CD8-positive, alpha-beta memory T cell (primary cell): ENCODE measurements at places on chromosomes 7 and 10.

- DNase-seq: no peak
Measured at GRCh38 chr7:8831376-8831775, 398.0 kb downstream of the NXPH1 start.

- no peak for DNase-seq
Measured at GRCh38 chr10:73589563-73590126, 1.5 kb downstream of the USP54 start.

DNA sequence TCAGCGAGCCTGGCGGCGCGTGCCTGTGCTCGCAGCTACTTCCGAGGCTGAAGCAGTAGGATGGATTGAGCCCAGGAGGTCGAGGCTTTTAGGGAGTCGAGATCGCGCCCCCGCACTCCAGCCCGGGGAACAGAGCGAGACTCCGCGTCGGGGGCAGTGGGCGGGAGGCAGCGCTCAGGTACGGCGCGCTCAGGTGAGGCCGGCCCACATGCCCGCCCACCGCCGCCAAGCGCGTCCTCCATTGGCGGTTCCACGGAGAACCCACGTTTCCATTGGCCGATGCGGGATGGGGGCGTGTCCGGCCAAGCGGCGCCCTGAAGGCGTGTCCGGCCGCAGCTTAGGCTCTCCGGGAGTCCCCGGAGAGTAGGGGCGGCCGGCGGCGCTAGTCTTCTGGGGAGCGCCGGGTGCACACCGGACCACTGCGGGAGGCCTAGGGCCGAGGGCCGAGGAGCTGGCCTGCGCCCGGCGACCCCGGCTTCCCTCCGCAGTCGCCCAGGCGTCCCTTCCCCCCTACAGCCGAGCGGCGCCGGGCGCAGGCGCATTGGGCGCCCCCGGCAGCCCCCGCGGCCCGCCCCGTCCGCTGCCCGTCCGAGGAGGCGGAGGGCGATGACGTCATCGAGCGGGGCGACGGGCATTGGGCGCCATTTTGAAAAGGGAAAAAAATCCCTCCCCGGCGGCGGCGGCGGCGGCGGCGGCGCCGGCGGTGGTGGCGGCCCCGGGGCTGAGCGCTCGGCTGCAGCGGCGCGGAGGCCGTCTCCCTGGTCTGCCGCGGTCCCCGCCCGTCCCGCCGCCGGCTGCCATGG lies at the start of gene PPP2R2D:
Gene PPP2R2D (plus strand): TSS at position 659 of the 803 bp plus-strand sequence. CDS start 141 bp downstream, at position 800.
- peak; percentile 97 for DNase-seq

DNA sequence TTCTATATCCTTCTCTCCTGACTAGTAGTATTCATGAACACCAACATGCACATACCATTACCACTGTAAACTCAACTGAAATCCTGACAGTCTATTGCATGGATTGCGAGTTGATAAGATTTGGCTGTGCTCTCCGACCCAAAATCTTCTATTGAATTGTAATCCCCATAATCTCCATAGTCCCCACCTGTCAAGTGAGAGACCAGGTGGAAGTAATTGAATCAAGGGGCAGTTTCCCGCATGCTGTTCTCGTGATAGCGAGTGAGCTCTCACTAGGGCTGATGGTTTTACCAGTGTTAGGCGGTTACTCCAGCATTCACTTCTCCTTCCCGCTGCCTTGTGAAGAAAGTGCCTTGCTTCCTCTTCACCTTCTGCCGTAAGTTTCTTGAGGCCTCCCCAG lies 261.8 kb downstream of the PHF14 start:
- no peak for DNase-seq

DNA sequence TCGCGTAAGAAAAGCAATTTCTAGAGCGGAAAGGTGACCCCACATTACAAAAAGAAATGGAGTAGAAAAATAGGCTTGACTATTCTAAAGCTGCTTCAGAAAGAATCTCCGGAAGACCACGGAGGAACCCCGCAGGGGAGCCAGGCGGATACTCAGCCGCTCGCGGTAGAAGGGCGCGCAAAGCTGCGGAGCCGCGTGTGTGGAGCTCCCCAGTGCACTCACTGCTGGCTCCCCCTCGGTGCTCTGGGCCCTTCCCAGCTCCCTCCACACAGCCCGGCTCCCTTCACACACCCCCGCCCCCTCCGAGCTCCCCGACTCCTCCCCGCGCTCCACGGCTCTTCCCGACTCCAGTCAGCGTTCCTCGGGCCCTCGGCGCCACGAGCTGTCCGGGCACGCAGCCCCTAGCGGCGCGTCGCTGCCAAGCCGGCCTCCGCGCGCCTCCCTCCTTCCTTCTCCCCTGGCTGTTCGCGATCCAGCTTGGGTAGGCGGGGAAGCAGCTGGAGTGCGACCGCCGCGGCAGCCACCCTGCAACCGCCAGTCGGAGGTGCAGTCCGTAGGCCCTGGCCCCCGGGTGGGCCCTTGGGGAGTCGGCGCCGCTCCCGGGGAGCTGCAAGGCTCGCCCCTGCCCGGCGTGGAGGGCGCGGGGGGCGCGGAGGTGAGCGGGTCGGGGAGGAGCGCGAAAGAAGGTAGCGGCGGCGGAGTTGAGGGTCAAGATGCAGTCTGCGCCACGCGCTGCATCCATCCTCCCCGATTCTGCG lies at the start of gene STEAP2:
Gene STEAP2 (plus strand): TSS at position 350 of the 758 bp plus-strand sequence. CDS start 13,343 bp downstream, outside the sequence.
- DNase-seq: no peak

DNA sequence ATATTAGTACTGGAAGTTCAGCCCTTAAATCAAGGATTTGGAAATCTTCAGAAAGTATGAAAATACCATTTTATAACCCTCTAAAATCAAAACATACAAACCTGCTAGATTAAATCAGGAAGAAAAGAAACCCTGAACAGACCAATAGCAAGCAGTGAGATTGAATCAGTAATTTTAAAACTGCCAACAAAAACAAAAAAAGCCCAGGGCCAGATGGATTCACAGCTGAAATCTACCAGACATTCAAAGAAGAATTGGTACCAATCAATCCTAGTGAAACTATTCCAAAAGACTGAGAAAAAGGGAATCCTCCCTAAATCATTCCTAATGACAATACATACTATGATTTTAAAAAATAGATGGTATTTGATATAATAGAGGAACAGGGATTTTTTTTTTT lies 70.1 kb downstream of the MCU start:
- DNase-seq: no peak

- no peak for DNase-seq
Measured at GRCh38 chr10:72461085-72461484, 106.4 kb upstream of the DNAJB12 start.

DNA sequence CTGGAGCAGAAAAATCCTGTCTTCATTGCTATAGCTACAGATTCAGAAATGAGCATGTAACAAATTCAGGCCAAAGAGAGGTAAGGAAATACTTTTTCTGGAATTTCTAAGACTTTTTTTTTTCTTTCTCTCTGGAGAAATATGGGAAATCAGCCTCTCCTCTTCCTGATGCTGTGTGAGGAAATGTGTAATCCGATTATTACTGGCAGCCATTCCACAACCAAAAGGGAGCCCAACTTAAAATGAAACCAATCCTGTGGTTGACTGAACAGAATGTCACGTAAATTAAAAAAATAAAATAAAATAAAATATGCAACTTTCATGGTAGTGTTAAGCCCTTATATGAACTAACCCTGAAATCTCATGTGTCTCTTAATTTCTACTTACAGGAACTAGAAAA lies 10.7 kb upstream of the POT1 start:
- no peak for DNase-seq

GRCh38 chr7:102140952-102141370 lies 145.7 kb upstream of the SH2B2 start:
- peak; percentile 3 for DNase-seq

GRCh38 chr7:149194799-149195179 lies 557 bp upstream of the ZNF282 start:
- no peak for DNase-seq

- DNase-seq: no peak
Measured at GRCh38 chr10:68812420-68812819, 14.9 kb upstream of the STOX1 start.

DNA sequence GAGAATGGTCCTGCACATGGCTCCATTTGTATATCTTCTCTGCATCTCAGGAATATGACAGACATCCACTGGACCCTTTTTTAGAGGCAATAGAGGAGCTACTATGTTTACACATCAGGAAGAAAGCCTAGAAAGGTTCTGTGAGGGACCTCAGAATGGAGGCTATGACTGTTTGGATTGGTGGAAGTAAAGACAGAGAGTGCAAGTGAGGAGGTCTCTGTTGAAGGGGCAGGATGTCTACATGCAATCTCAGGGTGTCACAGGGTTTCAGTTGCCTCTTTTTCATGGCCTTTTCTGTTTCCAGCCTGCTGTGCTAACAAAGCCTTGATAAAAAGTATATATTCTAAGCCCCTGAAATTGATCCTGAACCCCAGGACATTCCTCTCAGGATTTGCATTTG lies 9.7 kb upstream of the GIMAP6 start:
- DNase-seq: no peak

- peak; percentile 31 for DNase-seq
Measured at GRCh38 chr10:79562135-79562756, 2.0 kb upstream of the SFTPA2 start.

DNA sequence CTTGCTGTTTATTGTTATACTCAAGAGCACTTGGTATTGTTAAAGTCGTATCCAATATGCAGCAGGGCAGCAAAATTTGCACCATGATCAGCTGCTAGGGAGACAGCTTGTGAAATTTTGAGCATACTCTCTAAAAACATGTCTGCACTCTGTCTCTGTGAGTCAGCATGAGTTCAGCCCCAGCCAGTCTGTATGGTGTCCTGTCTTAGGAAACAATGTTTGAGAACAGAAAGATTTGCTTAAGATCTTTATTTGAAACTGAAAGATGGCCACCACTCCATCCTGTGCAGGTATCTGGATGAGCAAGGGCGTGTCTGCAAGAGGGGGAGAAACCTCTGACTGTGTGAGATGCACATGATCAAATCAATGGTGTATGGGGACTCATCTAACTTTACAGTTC lies 97.1 kb downstream of the GNAI1 start:
- no peak for DNase-seq

DNA sequence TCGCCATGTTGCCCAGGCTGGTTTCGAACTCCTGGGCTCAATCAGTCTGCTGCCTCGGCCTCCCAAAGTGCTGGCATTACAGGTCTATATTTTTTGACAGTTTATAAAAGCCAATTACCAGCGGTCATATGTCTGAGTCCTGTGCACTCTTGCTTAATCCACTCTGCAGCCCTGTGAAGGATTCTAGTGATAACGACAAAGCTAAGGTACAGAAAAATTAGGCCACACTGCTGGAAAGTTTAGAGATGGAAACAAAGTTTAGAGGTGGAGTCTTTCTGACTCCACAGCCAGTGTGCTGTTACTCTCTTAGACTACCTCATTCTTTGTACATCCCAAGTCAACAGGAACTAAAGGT lies 707 bp downstream of the PTER start:
- DNase-seq: no peak

- DNase-seq: no peak
Measured at GRCh38 chr10:76492026-76492425, 1060.6 kb downstream of the LRMDA start.

- DNase-seq: no peak
Measured at GRCh38 chr7:106178593-106179134, 66.6 kb upstream of the SYPL1 start.

DNA sequence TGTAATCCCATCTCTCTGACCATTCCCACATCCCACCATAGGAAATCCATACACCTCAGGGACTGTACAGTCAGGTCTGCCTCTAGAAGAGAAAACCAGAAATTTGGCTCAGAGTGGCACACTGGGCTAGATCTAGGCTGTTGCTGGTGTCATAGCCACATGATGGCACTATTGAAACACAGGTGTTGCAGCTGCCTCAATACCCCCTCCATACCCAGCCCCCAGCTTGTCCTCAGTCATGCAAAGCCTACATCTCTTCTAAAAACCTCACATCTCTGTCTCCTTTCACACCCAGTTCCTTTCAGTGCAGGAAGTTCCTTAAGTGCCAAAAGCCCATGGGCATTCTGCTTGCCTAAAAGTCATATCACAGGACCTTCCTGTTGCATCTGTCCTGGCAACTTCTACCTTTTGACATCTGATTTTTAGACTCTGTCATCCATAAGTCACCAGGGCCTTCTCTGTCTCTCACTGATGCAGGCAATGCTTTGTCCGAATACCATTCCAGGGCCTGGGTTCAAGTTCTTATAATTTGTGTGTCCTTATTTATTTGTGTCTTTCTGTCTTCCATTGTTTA lies 27.0 kb upstream of the HIBADH start:
- DNase-seq: no peak

GRCh38 chr7:139820089-139820488 lies 9.0 kb upstream of the TBXAS1 start:
- no peak for DNase-seq

DNA sequence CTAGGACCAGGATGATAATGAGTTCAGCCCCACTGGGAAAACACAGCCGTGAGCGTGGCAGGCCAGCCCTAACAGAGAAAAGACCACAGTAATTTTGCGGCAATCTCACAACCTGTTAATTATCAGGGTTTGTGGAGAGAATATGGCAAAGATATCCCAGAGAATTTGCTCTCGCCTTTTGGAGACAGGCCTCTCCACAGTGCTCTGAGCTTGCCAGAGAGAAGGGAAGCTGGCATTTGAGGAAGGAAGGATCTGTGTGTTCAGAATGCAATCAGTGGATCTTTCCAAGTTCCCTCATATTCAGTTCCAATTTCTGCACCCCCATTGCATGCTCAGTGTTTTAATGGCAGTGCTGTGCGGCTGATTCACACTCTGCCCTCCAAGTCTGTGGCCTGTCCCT lies 60.2 kb downstream of the PLPP4 start:
- DNase-seq: no peak

GRCh38 chr10:63346015-63346441 lies 119.7 kb downstream of the JMJD1C start:
- DNase-seq: no peak

DNA sequence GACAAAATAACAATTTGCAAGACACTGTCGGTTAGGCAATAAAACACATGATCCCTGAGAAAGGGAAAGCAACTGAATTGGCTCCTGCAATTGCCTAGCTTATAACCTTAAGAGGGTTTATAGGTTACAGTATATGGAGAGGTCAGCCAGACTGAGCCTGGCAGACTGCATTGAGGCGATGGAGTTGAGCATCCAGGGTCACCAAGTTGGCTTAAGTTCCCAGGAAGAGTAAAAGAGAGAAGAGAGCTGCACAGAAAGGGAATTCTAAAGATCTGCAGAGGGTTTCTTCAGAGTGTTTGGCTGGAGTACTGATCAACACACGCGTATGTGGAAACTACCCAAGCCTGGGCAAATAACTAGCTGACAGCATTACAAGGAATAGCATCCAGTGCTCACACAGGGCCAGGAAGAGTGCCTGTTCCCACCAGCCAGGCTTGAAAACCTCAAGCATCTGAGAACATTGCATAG lies 11.2 kb downstream of the ANKMY2 start:
- no peak for DNase-seq

GRCh38 chr10:76583711-76584161 lies 1053.9 kb downstream of the KCNMA1 start:
- DNase-seq: no peak

GRCh38 chr7:70344726-70345125 lies 746.5 kb downstream of the AUTS2 start:
- no peak for DNase-seq

GRCh38 chr10:111478651-111479050 lies 401.8 kb downstream of the ADRA2A start:
- DNase-seq: no peak
